Ovary (tissue), 10 donors: ENCODE measurements at places on chromosomes 1 and 21. TPM values are rescaled to one million over a fixed set of nuclear protein-coding genes. Genes with fewer than 3 reads are reported as not detected.

DNA sequence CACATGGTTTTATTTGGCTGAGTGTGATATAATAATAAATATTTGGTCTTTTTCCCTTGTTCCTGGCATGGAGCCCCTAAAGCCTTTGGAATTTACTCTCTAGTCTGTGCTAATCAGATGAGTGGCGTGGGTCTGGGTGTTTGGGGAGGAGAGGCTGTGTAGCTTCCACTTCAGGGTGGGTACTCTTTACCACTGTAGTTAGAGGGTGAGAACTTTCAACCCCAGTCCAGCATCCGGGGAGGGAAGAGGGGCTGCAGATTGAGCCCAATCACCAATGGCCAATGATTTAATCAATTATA lies 20.0 kb downstream of the USP25 start:
- DNase-seq: no peak

DNA sequence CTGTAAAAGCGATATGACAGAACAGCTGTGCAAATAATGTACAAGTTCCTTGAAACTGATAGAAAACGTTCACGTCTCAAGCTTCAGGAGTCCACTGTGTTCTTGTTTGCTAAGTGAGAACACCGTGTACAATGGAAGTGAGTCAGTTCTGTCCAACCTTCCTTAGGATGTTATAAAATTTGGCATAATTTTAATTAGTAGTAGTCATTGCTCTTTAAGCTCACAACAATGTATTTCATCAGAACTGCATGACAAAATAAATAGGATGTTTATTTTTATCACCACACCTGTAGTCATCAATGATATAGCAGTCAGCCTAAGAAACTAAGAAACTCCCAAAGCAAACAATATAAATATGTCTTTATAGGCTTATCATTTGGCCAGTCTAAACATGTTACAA lies 53.0 kb downstream of the RGS2 start:
- no peak for DNase-seq

DNA sequence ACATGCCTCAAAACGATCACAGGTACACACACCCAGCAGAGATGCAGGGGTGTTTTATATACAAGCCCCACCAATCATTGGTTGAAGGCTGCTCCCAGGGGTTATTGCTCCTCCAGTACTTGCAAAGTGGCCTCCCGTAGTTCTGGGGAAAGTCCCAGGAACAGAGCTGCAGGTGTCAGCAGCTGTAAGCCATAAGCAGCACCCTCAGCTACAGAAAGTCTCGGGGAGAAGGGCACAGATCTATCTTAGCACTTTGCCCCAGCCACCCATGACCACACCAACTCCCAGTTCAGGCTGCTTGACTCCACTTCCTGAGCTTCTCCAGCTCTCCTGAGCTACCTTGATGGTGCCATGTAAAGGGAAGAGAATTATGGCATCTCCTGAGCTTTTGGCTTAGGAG lies 222.7 kb upstream of the GJB5 start:
- DNase-seq: no peak

DNA sequence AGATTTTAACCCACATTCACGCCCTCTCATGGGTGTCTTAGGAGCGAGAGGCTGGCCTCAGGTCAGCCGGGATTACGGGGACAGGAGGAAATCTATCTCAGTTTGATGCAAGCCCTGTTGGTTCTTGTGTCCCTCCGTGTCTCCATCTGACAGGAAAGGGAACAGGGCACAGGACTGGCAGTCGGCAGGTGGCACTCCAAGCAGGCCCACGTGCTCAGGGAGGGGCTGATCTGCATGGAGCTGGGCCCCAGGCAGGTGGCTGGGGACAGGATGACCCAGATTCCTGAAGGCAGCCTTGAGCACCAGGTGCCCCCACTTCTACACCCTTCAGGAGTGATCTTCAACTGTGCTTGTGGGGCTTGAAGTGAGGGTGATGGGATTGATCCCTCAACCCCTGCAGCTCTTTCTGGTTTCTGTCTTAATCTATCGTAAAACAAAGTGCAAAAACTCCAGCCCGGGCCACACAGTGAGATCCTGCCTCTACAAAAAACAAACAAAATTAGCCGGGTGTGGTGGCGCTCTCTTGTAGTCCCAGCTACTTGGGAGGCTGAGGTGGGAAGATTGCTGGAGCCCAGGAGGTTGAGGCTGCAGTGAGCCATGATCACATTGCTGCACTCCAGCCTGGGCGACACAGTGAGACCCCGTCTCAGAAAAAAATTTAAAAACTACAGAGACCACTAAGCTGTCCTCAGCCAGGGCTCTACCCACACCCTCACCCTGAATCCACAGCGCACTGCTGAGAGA lies 8.3 kb downstream of the PLEKHG5 start:
- DNase-seq: no peak

DNA sequence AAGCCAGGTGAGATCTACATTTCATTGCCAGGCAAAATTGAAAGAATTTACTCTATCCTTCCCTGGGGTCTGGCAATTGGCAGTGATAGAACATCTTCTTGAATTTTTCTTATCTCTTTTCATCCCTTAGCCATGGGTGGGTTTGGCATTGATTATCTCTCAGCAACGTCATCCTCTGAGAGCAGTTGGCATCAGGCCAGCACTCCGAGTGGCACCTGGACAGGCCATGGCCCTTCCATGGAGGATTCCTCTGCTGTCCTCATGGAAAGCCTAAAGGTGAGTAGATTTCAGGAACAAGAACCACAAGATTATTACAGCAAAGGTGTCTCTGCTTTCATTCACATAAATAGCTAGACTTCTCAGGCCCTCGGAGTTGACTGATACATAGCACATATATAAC lies 39.3 kb downstream of the NCF2 start:
- no peak for DNase-seq

GRCh38 chr21:42513151-42513984 lies at the start of gene SLC37A1:
Gene SLC37A1, plus strand, starts transcription at chr21:42513852. Its CDS starts 4,603 bp downstream, at chr21:42518455.
- peak; percentile 32 for DNase-seq

- no peak for DNase-seq
Measured at GRCh38 chr1:168396940-168397684, 116.4 kb downstream of the TBX19 start.

- DNase-seq: peak; percentile 91
Measured at GRCh38 chr1:145960468-145961108, 2.8 kb upstream of the LIX1L start.

DNA sequence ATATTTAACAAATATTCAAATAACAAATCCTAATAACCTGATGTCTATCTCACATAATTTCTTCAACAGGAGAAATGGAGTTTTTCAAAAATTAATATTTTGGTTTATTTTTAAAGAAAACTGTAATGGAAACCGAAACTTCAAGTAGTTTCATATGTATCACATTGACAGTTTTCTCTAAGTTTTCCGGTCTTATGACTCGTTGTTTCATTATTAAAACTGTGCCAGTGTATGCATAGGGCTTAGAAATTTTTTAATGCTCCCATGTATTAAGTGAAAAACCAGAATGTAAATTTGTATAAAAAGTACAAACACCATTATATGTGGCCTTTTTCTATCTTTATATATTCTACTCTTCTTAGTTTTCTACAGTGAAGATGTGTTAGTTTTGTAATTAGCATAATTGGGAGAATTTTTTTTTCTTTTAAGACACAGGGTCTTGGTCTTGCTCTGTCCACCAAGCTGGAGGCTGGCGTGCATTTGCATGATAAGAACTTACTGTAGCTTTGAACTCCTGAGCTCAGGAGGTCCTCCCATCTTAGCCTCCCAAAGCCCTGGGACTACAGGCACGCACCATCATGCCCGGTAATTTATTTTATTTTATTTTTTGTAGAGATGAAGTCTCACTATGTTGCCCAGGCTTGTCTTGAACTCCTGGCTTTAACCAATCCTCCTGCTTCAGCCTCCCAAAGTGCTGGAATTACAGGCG lies 43.9 kb upstream of the SAMSN1 start:
- no peak for DNase-seq

DNA sequence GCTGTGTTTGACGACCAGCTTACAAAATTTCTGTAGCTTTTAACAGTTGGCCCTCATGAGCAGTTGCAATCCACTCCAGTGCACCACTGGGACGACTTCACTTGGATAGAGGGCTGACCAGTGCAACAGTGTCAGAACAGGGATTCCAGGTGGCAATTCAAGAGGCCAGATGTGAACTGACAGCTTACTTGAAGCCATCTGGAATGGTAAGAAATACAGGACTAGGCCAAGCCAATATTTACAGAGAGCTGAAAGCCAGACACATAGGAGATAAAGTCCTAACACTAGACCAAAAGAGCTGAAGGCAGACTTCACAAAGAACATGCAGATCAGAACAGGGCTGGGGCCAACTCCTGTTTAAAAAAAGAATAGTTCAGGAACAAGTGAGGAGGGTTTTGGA lies 93.5 kb upstream of the NFIA start:
- DNase-seq: no peak

GRCh38 chr1:181608386-181608785 lies 125.1 kb downstream of the CACNA1E start:
- no peak for DNase-seq

GRCh38 chr1:109556563-109556962 lies 8.1 kb downstream of the GNAI3 start:
- DNase-seq: no peak

- no peak for DNase-seq
Measured at GRCh38 chr1:18413541-18414305, 67.0 kb upstream of the KLHDC7A start.

DNA sequence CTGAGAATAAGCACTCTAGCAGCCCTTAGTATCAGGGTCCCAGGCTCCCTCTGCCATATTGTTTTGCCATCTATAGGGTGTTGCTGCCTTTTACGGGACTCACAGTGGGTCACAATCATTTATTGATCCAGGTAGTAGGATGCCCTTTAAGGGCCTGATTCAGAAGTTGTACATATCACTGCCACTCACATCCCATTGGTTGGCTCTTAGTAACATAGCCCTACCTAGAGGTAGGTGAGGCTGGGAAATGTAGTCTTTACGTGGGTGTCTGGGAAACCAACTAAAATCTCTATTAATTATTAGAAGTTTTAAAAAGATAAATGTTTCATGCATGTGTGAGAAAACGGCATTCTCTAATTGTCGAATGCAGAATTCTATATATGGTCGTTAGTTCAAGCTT lies 78.8 kb upstream of the ATP5PO start:
- DNase-seq: no peak

GRCh38 chr1:236164273-236164672 lies 21.9 kb downstream of the GPR137B start:
- no peak for DNase-seq

- DNase-seq: no peak
Measured at GRCh38 chr1:154820646-154821045, 49.4 kb downstream of the KCNN3 start.

DNA sequence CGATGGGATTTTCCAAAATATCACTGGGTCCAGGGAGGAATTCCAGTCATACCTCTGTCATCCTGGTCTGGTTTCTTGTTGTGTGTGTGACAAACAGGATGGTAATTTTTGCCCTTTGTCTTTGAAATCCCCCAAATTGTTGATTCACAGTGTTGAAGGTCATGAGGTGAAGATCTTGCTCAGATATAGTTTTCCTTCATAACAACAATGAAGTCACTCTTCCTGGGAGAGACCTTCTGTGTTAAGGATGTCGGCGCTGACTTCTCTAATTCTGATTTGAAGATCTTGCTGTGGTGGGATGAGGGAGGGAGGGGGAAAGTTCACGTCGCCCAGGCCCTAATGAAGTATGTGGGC lies 32.2 kb upstream of the MPZL1 start:
- DNase-seq: no peak

DNA sequence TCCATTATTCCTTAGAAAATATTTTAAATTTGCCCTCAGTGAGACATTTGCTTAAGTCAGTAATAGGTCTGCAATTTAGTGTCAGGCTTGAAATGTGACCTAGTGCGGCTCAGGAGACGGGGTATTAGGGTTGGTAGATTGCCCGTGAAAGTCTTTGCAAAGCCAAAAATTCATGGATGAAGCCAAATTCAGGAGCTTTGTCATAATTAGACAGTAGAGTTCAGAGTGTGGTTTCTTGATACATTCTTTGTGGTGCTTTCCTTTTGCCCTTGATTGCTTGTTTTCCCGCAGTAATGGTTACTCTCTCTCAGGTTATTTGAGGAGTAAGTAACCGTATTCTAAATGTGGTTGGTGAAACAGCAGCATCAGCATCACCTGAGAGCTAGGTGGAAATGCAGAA lies 120.7 kb downstream of the RPS6KC1 start:
- no peak for DNase-seq

DNA sequence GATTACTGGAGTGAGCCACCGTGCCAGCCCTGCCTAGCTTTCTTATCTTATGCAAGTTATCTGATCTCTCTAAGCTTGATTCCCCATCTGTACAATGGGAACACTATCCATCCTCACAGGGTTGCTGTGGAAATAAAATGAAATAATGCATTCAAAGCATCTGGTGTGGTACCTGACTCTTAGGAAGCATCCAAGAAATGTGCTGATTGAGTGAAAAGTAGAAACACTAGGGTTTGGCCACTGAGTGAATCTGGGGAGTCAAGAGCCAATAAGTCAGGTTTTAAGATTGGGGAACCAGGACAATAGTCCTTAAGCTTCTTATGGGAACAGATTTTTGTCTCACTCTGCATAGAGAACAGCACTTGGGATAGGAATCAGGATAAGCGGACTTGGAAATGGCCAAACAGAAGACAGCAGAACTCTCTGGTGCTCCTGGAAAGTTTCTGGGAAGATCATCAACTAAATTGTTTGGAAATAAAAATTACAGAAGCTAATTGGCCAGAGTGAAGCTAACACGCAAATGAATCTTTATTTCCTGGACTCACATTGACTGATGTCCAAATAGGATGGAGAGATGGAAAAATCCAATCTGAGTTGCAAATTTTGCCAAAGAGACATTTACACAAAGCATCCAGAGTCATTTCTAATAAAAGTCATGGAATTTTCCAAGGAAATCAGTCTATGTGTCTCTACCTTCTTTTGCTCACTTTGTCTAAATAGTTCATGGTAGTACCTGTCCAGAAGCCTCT lies 3.3 kb downstream of the PAFAH2 start:
- no peak for DNase-seq

DNA sequence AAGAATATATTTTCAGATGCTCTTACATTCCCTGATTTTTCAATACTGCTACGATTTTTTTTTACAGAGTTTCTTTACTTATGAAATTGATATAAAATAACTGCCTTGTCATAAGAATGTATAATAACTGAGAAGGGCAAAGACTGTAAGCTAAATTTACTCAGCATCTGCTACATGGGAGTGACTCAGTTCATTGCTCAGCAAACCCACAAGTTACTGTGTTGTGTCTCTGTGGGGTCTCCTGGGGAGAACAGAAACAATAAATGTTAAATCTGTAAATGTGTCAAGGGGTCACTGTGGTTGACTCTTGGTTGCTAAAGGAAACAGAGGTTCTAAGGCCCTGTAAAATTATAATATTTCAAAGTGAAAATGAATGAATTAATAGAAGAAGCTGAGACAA lies 210.3 kb upstream of the CACYBP start:
- no peak for DNase-seq

Gene ICOSLG
- 0.53 TPM for total RNA-seq

Gene ETV3L
- total RNA-seq: not detected

Gene TAS1R2
- not detected for total RNA-seq

Gene EFCAB7
- 14.1 TPM for total RNA-seq

Gene KRTAP10-1
- not detected for total RNA-seq

Gene IL23R
- total RNA-seq: not detected

Gene SELP
- 3.6 TPM for total RNA-seq

Gene GRIK3
- total RNA-seq: 0.12 TPM

Gene ETS2
- 103 TPM for total RNA-seq
